ENCODE measurements at places on chromosomes 7 and 10.

GRCh38 chr10:112658465-112658864, 211.4 kb downstream of the VTI1A start:
- DNase-seq, result no peak

DNA sequence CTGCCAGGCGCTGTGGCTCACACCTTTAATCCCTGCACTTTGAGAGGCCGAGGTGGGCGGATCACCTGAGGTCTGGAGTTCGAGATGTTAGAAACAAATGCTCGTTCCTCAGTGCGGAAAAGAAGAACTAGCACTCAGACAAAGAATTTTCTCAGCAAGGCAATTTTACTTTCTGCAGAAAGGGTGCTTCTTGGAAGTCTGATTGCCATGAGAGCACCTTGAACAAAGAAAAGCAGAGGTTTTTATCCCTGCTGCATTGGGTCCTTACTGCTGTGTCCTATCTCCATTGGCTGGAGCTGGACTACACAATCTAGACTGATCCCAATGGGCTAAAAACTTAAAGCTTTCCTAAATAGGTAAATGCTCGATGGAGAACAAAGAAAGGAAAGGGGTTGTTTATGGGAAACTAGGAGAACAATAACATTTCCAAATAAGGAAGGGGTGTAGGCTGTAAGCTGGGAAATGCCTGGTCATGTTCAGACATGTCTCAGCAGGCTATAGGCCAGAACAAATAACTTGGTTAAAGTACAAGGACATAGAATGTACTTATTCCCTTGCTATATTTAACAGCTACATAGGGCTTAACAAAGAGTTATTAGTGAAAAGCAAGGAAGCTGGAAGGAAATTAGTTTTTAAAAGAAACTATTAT, 26.1 kb upstream of the ACTR3B start:
- DNase-seq, result no peak

DNA sequence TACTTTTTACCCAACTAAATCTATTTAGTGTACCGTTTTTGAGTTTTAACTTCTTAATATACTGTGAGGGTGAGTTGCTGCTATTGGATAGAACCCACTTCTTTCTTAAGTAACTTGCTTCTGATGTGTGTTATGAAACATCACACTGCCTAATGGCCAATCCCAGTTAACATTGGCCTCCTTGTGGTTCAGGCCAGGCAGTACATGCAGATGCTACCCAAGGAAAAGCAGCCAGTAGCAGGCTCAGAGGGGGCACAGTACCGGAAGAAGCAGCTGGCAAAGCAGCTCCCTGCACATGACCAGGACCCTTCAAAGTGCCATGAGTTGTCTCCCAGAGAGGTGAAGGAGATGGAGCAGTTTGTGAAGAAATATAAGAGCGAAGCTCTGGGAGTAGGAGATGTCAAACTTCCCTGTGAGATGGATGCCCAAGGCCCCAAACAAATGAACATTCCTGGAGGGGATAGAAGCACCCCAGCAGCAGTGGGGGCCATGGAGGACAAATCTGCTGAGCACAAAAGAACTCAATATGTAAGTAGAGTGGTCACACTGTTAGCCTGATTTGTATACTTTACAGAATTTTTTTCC, 39.7 kb downstream of the TES start:
- no peak for DNase-seq

- DNase-seq, result no peak
These were observed 114.5 kb downstream of the MYOF start for GRCh38 chr10:93367664-93368063.

DNA sequence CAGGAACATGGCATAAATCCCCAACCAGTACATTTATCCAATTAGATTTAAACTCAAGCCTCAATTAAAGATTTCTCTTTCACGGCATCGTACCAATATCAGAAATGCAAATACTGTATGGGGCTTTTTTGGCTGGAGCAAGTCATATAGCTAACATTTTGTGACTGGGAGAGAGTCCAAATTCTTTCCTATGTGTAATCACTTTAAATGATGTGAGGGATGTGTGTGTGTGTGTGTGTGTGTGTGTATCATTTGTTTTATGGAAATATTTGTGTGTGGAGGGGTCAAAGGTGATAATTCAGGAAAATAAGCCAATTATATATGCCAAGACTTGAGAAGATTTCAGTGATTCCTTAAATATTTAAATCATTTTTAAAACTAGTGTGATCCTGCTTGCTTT, 196.6 kb downstream of the TRIL start:
- DNase-seq, result no peak

DNA sequence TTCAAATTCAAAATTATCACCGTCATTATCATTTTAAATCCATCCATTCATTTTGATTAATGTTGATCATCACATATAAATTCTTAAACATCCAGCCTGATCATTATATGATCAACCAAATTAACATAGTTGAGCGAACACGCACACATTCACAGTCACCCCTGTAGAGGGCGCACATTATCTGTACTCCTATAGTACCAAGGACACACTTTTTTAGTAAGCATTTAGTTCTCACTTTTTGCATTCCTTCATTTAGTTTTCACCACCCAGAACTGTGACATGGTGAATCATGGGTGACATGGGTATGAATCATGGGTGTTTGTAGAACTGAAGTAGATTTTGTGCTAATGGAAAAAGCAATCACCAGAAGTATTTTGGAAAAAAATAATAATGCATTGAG, 26.0 kb upstream of the ZNF735 start:
- no peak for DNase-seq

DNA sequence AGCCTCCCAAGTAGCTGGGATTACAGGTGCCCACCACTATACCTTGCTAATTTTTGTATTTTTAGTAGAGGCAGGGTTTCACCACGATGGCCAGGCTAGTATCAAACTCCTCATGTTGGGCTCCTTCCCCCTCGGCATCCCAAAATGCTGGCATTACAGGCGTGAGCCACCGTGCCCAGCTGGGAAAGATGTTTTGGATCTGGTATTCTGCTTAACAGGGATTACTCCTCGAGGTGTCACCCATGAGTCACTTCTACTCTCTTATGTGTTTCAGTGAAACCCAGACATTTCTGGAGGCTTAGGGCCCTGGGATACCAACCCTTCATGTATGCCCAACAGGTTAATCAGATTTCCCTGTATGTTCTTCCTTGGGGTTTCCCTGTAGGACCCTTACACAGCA, 11.8 kb upstream of the OPN4 start:
- DNase-seq, result no peak

GRCh38 chr10:75403939-75404814, 2.6 kb upstream of the ZNF503 start:
- no peak for DNase-seq

DNA sequence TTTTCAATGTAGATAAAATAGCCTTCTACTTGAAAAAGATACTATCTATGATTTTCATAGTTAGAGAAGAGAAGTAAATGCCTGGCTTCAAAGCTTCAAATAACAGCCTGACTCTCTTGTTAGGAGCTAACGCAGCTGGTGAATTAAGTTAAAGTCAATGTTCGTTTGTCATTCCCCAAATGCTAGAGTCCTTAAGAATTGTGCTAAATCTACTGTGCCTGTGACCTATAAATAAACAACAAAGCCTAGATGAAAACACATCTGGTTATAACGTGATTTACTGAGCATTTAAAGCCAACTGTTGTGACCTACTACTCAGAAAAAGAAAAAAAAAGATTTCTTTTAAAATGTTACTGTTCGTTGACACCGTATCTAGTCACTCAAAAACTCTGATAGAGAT, 134.7 kb downstream of the POLR1F start:
- DNase-seq, result no peak

DNA sequence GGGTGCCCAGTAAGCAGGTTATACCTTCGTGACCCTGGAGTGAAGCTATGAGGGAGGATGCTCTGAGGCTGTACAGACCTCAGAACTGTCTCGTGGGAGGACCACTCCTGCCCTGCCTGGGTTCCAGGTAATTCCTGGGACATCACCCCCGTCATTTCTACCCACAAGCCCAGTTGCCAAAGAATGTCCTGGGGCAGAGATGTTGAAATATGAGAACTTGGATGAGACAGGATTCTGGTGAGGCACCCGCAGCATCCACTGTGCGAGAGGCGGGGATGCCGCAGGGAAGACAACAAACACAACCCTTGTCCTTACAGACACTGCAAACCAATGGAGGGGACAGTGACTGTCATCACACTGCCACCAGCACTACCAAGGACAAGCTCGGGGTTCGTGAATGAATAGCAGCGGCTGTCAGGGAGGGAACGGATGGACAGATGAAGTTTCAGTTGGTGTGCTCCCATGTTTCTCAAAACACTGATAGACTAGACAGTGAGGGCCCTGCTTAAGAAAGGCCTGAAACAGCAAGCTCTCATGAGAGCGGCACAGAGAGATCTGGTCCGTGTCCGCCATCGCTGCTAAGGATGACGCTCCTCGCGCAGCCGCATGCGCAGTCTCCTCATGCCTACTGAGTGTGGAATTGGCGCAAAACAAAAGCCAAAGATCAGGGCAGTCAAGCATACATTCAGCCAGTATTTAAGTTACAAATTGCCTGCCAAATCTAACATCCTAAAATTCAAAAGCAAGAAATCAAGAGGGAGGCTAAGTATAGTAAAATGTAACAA, 82.0 kb upstream of the RHEB start:
- DNase-seq, result no peak

Measured in GM04503 (cell line).